ENCODE measurements at places on chromosomes 16 and 17.

GRCh38 chr17:74770498-74771318 lies 5.4 kb downstream of the NAT9 start:
- DNase-seq, result peak; percentile 61

DNA sequence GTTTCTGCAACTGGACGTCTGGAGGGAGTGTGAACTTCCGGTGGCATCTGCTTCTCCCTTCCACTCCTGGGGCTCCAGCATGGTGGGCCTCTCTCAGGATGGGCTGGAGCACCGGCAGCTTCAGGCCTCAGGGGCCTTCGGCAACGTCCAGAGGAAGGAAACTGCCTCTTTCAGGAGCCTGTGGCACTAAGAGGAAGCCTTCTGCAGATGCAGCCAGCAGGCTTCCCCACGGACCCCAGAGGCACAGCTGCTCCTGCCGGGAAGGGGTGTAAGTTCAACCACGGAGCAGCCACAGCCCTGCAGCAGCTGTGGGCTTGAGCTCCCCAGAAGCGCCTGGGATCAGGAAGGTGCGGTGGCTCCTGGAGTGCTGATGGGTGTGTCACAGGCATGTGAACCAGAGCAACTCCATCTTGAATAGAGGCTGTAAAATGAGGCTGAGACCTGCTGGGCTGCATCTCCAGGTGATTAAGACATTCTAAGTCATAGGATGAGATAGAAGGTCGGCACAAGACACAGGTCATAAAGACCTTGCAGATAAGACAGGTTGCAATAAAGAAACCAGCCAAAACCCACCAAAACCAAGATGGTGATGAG lies 50.8 kb upstream of the KLHDC4 start:
- DNase-seq, result no peak

DNA sequence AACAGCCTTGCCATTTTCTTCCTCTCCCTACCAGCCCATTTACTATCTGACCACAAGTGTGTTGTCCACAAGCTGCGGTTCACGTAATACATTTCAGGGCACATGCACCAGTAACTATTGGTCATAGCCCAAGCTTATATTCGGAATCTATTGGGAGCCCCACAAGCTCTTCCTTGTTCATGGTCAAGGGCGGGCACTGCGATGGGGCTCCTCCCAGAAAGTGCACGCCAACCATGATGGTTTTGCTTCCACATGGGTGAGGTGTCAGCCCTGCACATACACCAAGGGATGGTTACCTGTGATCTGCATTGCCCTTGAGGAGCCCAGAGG lies 12.1 kb downstream of the THRA start:
- DNase-seq, result no peak

DNA sequence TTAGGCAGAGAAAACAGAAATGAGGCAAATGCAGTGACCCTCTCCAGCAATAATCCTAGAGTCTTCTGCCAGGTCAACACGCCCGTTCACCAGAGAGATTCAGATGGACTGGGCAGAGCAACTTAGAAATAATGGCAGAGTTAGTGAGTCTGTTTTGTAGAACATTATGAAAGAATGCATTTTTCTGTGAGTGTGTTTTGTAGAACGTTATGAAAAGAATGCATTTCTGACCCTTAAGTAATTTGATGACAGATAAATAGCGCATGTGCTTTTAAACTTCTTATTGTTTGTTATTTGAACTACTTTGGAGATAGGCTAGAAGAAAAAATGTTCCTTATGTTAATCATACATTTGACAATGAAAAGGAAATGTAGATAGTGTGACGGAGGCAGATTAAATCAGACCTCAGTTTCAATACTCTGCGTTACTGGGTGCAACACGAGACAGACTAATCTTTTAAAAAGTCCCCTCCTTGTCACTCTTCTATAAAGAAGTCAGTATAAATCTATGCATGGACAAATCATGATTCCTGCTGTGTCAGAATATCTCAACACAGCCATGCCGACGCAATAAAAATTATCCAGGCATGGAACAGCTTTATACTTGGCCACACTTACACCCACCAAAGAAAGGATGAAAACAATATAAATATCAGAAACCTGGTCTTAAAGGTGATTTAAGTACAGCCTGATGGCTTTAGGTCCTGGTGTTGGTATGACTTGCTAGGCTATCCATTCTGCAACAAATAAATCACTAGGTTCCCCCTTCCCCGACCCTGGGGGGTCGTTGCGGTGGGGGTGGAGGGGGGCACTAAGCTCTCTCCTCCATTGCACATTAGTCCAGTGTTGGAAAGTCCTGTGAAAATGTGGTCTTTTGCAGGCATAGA lies 47.8 kb downstream of the MARCHF10 start:
- DNase-seq, result no peak

DNA sequence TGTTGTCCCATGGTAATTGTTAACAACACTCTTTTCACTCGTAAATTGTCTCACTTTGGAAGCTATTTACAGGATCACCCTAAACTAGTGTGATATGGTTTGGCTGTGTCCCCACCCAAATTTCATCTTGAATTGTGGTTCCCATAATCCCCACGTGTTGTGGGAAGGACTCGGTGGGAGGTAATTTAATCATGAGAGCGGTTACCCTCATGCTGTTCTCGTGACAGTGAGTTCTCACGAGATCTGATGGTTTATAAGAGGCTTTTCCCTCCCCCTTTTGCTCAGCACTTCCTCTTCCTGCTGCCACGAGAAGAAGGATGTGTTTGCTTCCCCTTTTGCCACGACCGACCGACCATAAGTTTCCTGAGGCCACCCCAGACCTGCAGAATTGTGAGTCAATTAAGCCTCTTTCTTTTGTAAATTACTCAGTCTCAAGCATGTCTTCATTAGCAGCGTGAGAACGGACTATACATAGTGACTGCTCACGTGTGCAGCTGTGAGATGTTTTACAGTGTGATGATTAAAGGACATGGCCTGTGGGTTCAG lies 34.4 kb downstream of the DNAH3 start:
- DNase-seq, result no peak

GRCh38 chr17:54996441-54996840 lies 27.9 kb downstream of the STXBP4 start:
- DNase-seq, result no peak

GRCh38 chr16:65876056-65876408 lies 490.5 kb upstream of the CDH5 start:
- DNase-seq, result no peak

Measured in stimulated activated CD8-positive, alpha-beta memory T cell treated with anti-CD3 and anti-CD28 coated beads, Interleukin-4, amount 100 ng/mL, for 1 hour (primary cell).